Activated CD8-positive, alpha-beta memory T cell treated with anti-CD3 and anti-CD28 coated beads for 36 hours (primary cell): ENCODE measurements at places on chromosomes 2 and 18. TPM values are rescaled to one million over a fixed set of nuclear protein-coding genes. Genes with fewer than 3 reads are reported as not detected.

The LOXHD1 gene
- not detected for total RNA-seq

The PRSS56 gene
- total RNA-seq, result not detected

The MC4R gene
- total RNA-seq, result not detected

The ALPI gene
- not detected for total RNA-seq

The SP140L gene
- total RNA-seq, result 27.3 TPM

The MAP3K19 gene
- not detected for total RNA-seq

The AKAIN1 gene
- total RNA-seq, result not detected
